ENCODE measurements at places on chromosomes 7 and 10.

GRCh38 chr10:63773106-63773505 lies 251.9 kb downstream of the REEP3 start:
- DNase-seq, result no peak

GRCh38 chr10:27285093-27285492 lies 44.5 kb upstream of the ACBD5 start:
- no peak for DNase-seq

DNA sequence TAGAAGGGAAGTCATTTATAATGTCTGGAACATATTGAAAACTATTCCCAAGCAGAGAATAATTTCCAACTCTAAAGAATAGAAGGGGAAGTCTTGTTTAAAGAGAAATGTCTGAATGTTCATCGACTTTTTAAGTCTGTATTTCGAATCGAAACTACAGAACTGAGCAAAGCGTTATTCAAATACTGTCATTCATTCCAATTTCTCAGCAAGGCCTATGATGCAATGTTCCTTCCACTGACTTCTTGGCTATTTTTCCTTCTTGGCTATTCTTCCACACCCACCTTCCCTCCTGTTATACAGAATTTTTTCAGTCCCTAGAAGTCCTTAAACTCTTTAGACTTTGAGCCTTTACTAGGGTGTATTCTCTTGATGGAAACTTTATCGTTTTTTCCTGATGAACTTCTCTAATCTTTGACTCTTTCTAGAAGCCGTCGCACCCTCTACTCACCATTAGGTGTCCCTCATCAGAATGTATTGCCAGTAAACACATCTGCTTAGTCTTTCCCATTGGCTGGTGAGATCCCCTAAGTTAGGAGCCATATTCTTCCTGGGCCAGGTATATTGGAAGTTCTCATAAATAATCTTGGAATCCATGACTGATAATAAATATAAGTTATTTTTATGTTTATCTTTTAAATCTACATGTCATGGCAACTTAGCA lies 235.7 kb upstream of the CCDC6 start:
- no peak for DNase-seq

GRCh38 chr7:41207141-41207540 lies 495.7 kb downstream of the INHBA start:
- no peak for DNase-seq

DNA sequence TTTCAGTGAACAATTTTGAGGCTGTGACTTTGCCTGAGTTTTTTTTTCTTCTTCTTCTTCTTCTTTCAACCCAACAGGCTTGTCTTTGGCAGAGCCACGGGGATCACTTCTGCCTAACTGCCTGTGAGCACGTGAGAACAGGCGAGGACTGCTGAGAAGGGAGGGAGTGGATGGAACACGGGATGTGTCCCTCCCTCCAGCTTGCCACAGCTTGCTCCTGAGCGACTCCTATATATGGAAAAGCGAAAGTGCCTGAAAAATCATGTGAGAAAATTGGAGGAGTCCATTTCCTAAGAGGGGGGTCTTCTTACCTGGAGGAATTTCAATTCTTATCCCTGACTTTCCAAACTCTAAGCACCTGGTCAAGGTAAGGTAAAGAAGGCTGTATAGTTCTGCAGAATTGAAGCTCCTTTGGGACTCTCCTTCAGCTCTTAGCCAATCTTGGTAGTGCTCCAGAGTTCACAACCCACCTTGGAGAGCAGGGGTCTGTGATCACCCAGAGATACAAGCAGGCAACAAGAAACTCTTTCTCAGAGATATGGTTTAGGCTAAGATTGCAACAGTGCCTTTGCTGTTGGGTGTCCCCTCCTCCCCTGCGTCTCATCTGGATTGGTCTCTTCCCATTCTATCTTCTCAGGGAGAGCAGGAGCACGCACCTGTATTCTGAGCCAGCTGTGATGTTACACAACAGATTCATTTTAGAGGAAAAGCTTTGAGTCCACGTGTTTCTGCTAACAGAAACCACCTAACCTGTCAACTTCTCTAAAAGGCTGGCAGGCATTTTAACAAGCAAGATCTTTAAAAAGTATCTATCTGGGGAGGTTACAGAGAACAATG lies at the start of gene MAT1A:
MAT1A (minus strand) TSS at position 208 of the 837 bp plus-strand sequence. CDS start 235 bp downstream, outside the sequence.
- no peak for DNase-seq

GRCh38 chr7:134071355-134072331 lies 55.5 kb upstream of the LRGUK start:
- no peak for DNase-seq
